AG08395 (cell line): ENCODE measurements at places on chromosomes 7 and 10.

DNA sequence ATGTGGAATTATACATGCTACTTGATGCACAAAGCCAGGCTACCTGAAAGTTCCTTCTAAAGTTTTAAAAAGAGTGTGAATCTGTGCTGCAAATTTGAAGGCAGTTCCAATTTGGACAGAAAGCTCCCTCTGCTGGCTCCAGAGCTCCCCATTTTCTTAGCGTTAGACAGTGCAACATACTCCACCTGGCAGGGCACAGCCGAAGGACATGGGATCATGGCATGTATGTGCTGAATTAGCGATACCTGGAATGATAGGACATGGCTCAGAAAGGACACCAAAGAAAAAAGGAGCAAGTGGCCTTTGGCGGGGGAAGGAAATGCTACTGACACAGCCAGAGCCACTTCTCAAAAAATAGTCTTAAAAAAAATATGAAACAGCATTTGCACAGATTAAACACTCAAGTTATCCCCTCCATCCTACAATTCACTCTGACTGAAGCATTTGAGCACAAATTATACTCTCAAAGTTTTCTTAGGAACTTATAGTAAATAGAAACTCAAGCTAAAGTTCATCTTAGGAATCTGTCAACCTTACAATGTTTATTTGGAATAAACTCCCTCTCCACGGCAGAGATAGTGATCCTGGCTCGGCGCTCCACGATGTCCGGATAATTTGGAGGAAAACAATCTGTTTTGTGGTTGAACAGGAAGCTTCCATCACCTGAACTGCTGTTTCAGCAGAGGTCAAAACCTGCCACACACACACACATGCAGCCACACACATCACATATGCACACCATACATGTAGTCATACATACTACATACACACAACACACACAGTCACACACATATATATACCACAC, 80.0 kb downstream of the C7orf25 start:
- peak; percentile 55 for DNase-seq

DNA sequence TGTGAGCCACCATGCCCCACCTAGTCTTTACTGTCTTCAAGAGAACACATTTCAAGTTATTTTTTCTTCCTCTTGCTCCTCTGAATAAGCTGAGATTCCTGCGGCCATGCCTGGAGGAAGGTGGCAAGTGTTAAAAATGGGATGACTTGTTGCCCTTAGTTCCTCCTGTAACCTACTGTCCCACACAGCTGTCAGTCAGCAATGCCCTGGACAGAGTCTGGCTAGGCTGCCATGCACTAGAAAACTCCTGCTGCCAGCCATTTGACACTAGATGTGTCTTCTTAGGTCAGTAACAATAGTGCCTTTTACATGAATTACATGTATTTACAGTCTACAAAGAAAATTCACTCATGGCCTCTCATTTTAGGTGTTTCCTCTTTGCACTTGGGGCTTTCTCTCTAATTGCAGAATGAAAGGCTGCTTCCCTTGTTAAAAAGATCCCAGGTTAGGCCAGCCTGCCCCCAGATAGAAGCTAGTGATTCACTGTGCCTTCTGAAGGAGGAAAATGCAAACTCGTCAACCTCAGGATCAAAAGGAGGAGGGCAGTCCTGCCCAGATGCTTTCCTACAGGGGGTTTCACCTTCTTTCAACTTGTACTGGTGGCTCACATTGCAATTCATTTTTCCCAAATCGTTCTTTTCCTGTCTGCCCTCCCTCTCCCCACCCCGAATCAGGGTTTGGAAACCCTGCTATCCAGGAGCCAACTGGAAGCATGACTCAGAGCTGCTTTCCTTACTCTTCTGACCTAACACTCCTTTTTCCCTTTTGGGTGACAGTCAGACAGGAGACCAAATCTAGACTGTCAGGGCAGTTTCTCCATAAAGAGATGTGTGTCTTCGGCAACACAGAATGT, 136.6 kb downstream of the SPAG6 start:
- DNase-seq = peak; percentile 60

DNA sequence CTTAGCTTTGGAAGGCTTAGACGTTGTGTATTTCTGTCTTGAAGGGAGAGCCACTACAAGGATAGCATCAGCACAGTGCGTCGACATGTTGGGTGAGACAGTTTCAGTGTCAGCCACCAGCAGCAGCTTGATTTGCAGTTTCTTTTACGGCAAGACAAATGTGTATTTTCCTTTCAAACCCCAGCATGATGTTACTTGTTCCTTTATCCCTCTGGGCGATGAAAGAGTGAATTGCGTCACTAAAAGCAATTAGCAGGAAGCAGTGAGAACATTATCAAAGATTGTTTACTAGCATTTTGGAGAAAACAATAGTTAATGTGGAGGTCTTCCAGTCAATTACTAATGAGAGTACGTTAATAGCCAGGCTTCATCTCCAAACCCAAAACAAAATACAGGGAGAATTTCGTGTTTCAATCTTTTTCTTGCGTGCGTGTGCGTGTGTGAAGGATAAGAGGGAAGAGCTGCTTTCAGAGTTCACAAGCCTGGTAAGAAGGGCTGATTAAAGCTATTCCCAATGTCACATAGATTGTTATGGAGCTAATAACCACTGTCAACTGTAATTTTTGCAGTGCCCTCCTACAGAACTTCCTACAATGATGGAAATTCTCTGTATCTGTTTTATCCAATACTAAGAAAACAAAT, 157.1 kb upstream of the AOAH start:
- DNase-seq = no peak

GRCh38 chr7:28371846-28372245, 40.5 kb upstream of the CREB5 start:
- no peak for DNase-seq

GRCh38 chr7:7720193-7720592, 1.8 kb upstream of the RPA3 start:
- DNase-seq = no peak

DNA sequence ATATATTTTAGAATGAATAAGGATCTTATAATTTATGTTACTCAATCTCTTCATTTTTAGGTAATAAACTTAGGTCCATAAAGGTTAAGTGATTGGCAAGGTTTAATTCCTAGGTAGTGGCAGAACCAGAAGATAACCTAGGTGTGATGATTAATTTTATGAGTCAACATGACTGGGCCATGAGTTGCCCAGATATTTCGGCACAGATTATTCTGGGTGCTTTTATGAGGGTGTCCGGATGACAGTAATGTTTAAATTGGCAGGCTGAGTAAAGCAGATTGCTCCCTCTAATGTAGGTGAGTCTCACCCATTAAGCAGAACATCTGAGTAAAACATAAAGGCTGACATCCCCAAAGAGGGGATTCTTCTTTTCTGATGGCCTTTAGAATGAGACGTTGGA, 1349.3 kb upstream of the CELF2 start:
- DNase-seq = no peak

DNA sequence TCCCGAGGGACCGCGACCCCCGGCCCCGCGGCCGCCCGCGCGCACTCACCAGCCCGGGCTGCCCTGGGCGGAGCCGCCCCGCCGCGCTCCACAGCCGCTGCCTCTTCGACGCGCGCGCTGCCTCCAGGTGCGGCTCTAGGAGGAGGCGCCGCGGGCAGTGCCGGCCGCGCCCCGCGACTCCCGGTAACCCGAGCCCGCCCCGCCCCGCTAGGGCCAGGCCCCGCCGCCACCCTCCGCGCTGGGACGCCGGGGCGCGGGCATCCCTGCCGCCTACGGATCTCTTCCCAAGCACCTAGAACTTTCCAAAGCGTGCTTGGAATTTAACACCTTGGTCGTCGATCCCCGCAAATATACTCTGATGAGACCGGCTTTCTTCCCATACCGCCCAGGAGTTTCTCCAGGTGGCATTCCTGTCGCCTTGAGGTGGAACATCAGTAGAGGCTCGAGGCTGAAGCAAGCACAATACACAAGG, at the start of gene SLC26A5:
Gene SLC26A5 (minus strand): TSS at position 159 of the 472 bp plus-strand sequence. CDS start 24,693 bp downstream, outside the sequence.
- no peak for DNase-seq

GRCh38 chr10:68594405-68594804, 34.3 kb downstream of the TET1 start:
- no peak for DNase-seq

DNA sequence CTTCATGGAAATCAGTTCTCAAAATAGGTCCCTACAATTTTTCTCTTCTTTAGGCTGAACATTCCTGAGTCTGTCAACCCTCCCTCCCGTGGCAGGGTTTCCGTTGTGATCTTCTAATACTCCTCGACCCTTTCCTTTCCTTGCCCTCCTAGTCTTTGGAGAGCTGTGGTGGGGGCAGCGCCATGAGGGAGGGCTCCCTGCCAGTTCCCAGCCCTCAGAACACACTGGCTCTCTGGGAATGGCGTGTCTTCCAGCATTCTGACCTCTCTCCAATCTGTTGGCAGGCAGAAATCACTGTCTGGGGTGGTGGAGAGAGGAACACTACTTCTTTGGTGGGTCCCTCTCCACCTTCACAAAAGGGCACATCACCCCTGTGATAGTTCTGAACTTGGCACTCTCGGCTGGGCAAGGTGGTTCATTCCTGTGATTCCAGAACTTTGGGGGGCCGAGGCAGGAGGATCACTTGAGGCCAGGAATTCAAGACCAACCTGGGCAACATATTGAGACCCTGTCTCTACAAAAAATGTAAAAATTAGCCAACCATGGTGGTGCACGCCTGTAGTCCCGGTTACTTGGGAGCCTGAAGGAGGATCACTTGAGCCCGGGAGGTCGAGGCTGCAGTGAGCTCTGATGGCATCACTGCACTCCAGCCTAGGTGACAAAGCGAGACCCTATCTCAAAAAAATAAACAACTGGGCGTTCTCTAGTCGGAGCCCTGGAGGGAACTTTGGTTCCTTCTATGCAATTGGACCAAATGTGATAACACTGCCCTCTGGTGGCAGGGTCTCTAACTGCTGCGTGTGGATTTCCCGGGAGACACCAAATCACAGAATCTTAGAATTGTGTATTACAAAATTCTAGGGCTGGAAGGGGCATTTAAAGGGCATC, 13.1 kb upstream of the ARPC1A start:
- DNase-seq = peak; percentile 75

DNA sequence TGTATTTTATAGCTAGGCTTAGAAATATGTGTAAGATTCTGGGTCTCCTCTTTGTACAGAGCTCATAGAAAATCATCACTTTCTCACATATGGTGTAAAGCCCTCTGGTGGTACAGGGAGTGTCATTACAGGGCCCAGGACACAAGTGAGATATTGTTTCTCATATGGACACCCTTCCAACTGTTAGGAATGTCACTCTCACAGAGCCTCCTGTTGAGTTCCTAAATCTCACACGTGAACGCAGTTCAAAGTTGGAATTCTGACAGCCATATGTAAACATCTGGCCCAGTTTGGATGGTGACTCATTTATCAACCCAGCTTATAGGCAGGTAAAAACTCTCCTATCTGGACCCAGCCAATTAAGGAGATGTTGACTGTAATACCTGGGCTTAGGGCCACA, 35.4 kb upstream of the ZNF107 start:
- DNase-seq = peak; percentile 26

GRCh38 chr7:916291-916941, 38.1 kb downstream of the ADAP1 start:
- DNase-seq = no peak

GRCh38 chr10:66455304-66455703, 470.5 kb upstream of the LRRTM3 start:
- DNase-seq = no peak

- no peak for DNase-seq
These were observed 21.0 kb upstream of the RALA start for GRCh38 chr7:39602351-39602750.

- no peak for DNase-seq
These were observed 14.6 kb downstream of the SND1 start for GRCh38 chr7:127666602-127667001.

- peak; percentile 10 for DNase-seq
These were observed at the start of gene RELN for GRCh38 chr7:103989200-103989784. Gene RELN, minus strand, starts transcription at chr7:103989658. Its CDS starts 302 bp downstream, at chr7:103989356.

DNA sequence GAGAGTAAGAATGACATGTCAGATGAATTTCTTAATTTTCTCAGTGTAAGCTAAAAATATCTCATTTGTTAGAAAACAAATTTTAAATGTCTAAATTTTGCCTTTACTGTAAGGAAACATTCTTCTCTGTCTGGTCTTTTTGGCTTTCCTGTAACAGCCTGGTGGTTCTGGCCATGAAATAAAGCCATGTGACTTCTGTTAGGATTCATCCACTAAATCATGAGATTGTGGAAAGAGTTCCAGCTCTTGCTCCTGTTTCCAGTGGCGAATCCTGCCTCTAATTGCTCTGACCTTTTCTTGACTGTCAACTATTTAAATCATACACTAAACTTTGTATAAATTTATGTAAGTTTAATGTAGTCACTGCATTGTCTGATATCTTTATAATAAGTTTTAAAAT, 398.5 kb upstream of the AKR1E2 start:
- DNase-seq = peak; percentile 12

GRCh38 chr7:93551063-93551895, 23.2 kb downstream of the CALCR start:
- peak; percentile 24 for DNase-seq

DNA sequence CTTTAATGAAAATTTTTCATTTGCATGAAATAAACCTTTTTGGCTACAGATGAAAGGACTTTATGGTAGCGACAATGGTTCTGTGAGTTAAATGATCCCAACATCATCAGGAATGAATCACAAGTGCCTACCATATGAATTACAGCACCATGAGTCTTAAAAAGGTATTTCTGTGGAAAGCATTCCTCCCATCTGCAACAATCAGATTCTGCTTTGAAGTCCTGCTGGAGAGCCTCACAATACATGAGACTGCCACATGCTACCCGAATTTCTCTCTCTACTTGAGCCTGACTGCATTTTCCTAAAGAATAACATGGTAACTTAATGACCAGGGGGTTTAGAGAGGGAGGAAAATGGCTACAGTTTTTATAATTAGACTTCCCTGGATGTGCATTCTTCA, 190.3 kb downstream of the TWIST1 start:
- peak; percentile 66 for DNase-seq

DNA sequence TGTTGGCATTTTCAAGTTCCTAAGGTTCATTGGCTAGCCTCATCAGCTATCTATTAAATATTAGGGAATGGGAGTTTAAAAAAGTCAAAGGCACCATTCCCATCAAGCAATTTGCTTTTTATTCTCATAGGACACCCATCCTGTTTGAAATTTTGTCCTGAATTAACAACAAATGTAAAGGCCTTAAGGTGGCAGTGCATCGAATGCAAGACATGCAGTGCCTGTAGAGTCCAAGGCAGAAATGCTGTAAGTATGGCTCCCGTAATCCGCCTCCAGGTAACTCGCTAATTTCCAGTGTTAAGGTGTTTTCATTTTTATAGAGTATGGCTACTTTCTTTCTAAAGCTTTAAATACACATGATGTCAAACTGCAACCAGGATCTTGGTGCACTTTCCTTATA, 141.9 kb upstream of the SAMD8 start:
- DNase-seq = no peak

DNA sequence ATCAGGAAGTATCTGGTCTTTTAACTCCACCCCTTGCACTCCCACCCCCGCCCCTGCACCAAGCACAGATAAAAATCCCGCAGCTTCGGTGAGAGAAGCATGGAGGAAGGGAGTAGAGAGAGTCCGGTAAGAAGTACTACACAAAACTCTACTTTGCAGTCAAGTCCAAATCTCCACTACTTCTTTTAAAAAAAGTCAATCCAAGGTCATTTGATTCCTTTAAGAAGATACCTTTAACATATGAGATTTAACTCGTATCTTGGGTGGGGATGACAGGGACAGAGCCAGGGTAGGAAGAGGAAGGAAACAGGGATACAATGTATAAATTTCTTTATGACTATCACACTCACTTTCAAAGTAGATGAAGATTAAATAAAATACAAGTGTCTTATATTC, 132.1 kb downstream of the NRBF2 start:
- peak; percentile 24 for DNase-seq

- DNase-seq = no peak
These were observed 105.3 kb upstream of the LYZL2 start for GRCh38 chr10:30734901-30735300.

GRCh38 chr10:129774082-129774735, 189.9 kb downstream of the EBF3 start:
- no peak for DNase-seq
